ENCODE measurements at places on chromosomes 6 and 20.

- no peak for DNase-seq
Measured at GRCh38 chr6:155895641-155896040, 440.0 kb upstream of the NOX3 start.

DNA sequence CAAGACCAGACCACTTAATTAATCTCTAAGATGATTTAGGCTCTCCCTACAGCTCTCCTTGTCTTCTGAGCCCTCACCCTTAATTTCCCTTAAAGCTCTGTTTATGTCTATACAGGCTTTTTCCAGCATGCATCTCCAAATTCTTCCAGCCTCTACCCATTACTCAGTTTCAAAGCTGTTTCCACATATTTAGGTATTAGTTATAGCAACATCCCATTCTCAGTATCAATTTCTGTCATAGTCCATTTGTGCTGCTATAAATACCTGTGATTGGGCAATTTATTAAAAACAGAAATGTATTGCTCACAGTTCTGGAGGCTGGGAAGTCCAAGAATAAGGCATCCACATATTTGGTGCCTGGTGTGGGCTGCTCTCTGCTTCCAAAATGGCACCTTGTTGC lies 2.3 kb upstream of the SERPINB1 start:
- DNase-seq = no peak

DNA sequence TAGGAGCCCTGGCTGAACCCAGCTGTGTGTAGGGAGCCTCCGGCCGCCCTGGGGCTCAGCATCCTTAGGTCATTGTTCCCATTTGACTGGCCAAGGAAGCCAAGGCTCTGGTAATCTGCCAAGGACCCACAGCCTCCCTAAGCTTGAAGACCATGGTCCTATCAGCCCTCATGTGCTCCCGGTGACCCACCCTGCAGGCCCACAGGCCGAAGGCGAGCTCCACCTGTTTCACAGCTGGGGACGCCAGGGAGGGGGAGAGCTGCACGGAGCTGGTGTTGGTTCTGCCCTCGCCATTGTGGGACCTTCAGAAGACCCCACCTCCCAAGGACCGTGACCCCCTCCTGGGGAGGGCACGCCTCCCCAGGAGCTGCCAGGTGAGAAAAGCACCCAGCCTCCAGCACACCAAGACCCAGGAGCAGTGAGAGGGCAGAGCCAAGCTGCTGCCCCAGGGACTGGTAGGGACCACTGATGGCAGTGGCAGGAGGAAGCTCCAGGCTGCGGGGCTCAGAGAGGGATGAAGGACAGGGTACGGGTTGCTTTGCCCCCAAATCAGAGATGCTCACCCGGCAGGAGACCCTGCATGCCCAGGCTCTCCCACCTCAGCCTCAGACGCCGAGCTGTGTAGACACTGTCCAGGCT lies 30.7 kb upstream of the MRGBP start:
- no peak for DNase-seq

- DNase-seq = no peak
Measured at GRCh38 chr6:227074-227782, 65.1 kb upstream of the DUSP22 start.

GRCh38 chr6:51934098-51934497 lies 153.3 kb downstream of the PKHD1 start:
- no peak for DNase-seq

GRCh38 chr6:169045486-169045885 lies 208.2 kb downstream of the THBS2 start:
- DNase-seq = no peak

DNA sequence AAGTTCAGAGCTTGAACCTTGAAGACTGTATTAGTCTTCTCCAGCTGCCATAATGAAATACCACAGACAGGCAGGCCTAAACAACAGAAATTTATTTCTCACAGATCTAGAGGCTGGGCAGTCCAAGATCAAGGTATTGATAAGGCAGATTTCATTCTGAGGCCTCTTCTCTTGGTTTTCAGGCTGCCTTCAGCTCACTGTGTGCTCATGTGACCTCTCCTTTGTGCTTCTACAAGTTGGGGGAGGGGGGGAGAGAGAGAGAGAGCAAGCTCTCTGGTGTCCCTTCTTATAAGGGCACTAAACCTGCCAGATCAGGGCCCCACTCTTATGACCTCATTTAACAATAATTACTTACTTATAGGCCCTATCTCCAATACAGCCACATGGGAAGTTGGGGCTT lies 102.6 kb upstream of the RSPO3 start:
- no peak for DNase-seq

DNA sequence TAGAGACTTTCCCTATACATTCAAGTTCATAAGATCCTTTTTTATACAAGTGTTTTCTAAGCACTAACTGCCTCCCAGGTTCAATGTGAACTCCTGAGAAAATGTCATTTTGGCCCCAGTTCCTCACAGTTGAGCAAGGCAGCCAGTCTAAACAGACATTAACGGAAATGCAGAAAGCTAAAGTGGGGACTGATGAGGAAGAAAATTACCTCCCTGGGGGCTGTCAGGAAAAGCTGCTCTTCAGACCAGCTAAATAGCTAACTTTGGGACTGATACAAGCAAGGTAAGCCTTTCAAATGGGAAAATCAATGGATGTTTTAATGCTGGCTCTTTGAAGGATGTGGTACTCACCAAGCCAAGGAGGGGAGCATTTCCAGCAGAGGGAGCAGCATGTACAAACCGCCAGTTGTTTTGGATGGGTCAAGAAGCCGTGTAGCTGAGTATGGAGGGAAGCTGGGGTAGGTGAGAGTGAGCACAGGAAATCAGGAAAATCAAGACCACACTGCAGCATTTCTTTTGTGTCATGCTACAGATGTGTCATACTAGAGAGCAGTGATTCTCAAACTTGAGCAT lies 180.8 kb upstream of the CHD6 start:
- no peak for DNase-seq

DNA sequence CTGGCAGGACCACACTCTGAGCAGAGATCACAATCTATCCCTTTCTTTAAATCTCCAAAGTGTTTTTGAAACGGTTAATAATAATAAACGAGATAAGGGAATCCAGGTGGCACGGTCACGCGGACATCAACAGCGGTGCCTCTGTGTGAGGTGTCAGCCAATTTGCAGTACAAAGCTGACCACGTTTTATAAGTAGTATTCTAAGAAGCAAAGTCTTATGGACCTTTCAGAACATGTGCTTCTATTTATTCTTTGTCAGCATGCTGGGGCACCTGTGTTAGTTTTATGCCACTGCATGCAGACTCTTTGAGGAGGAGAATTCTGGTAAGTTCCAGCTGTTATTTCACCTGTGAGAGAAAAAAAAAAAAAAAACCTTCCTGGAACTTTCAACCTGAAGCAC lies 39.0 kb upstream of the EXOC2 start:
- DNase-seq = no peak

GRCh38 chr6:160388922-160389321 lies 40.7 kb downstream of the SLC22A3 start:
- no peak for DNase-seq

- DNase-seq = no peak
Measured at GRCh38 chr20:59652381-59652780, 48.0 kb downstream of the PHACTR3 start.

DNA sequence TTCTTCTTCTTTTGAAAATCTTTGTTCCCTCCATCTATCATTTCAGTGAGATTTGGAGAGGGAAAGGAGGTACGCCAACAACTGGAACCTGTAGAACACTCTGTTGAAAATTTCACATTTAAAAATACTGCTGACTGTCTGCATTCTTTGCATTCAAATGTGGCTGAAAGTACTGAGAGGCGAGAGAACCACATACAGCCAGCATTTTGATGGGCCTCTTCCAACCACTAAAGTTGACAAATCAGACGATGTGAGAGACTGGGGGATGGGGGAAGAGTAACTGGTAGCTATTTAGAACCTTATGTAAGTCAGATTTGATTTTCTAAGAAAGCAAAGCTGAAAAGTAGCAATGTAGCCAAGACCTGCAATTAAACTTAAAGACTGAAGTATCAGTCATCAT lies 77.5 kb downstream of the FKBP5 start:
- no peak for DNase-seq

DNA sequence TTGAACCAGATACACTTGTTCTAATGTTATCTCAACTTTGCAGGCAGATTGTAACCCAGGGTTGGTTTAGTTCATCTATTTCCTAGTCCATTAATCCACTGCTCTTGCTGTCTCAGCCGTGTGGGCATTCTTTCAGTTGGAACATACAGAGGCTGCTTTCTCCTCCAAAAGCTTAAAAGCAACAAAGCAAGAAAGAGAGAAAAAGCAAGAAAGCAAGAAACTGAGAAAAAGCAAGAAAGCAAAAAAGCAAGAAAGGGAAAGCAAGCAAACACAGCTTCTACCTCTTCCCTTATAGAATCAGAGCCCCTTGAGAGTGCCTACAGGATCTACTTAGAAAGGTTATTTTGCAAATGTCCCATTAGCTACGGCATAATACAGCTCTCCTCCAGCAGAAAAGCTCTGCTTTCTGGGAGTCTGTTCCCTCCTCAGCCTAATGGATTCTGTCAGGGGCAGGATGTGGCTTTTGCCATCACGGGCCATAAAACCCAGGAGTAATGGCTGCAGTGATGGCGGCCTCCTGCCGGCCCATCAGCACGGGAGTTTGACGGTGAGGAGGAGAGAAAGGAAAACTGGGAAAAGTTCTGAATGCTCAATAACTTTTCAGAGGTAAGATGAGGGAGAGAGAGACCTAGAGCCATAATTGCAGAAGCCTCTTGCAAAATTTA lies 156.8 kb upstream of the JARID2 start:
- no peak for DNase-seq

DNA sequence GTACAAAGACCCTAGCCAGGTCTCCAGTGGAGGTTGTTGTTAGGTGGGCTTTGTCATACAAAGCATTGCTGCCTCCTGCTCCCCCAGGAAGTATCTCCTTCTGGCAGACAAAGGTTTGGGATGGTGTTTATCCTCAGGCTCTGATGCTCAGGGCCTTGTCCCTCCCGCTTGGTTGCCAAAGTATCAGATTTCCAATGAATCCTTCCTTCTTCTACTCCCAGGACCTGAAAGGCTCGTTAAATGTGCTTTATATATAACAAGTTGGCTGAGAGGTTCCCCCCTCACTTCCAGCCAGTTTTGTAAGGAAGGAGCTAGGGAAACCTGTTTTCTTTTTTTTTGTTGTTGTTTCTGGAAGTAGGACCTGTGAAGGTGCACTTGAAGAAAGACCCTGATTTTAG lies 14.4 kb downstream of the PTK7 start:
- DNase-seq = no peak

DNA sequence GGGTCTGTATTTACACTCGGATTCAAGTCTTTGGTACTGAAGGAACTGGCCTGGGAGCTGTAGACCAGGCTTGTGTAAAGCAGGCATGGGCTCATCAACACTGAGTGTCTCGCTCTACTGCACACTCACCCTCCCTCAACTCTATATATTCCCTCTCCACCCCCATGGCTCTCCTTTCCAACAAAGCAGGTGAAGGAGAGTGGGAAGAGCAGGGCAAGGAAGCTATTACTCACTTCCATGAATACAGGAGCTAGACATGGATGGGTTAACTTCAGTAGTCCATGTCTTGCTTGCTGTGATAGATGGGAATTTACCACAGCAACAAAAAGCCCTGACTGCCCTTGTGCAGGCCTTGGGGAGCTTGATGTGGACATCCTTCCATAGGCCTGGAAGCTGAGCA lies 20.7 kb upstream of the SLC2A12 start:
- no peak for DNase-seq

DNA sequence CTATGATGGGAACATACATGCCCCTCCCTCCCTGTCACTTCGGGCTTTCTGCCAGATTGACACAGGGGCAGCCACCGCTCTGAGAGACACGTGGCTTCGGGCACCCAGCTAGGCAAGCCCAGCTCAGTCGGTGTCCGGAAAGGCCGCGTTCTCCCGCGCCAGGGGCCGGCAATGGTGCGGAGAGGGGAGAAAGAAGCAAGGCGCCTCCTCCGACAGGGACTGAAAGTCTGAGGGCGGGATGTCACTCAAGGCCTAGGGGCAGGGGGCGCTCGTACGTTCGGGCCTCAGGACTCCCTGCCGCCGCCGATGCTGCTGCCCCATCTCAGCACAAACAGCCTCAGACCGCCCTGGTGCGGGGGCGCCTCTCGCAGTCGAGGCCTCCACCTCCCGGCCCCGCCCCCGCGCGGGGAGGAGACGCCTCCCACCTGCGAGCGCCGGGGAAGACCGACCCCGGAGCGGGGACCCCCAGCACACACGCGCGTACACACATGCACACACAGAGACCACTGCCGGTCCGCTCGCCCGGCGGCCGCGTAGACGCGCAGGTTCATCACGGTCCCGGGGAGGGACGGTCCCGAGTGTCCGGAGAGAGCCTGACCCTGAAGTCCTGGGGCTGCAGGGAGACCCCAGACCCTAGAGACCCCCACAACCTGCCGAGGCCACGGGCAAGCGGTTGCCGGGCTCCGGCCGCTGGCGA lies 1.9 kb downstream of the GRM4 start:
- DNase-seq = no peak

- peak; percentile 18 for DNase-seq
Measured at GRCh38 chr6:136284909-136285308, 4.7 kb downstream of the BCLAF1 start.

DNA sequence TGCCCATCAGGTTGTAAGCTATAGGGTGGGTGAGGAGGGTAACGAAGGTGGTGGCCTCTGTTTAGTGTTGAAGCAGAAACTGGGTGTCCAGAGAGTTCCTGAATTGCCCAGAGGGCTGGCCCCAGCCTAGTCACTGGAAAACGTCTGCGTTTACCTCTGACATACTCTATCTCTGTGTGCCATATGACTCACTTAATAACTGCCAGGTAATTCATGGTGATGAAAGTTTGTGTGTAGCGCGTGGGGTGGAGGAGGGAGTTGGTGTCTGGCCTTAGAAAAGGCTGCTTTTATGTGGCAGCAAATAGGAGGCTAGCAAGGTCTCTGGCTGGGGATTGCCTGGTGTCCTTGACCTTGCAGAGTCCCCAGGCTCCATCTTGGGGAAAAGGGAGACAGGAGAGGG lies 47.3 kb downstream of the SLC35D3 start:
- no peak for DNase-seq

GRCh38 chr6:125346201-125346925 lies 44.6 kb upstream of the HDDC2 start:
- no peak for DNase-seq

DNA sequence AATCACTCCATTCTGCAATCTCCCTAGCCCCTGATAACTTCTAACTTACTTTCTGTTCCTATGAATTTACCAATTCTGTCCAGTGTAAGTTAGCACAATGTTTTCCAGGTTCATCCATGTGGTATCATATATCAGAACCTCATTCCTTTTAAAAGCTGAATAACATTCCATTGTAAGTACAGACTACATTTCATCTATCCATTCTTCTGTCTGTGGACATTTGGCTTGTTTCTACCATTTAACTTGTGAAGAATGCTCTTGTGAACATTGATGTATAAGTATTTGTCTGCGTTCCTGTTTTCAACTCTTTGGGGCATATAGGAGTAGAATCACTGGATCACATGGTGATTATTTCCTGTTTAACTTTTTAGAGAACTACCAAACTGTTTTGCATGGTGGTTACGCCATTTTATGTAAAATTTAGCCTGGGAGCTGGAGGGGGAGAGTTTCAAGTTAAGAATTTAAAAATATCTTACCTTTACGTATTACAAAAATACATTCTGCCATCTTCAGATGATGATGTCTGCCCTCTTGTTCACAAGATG lies 156.5 kb downstream of the BTBD3 start:
- DNase-seq = no peak

Data from HS-5 (cell line).